GM12878 (cell line): ENCODE measurements at places on chromosomes 6 and 20.
A peak's percentile ranks its signal among the peaks of the same experiment; 100 is the strongest.

DNA sequence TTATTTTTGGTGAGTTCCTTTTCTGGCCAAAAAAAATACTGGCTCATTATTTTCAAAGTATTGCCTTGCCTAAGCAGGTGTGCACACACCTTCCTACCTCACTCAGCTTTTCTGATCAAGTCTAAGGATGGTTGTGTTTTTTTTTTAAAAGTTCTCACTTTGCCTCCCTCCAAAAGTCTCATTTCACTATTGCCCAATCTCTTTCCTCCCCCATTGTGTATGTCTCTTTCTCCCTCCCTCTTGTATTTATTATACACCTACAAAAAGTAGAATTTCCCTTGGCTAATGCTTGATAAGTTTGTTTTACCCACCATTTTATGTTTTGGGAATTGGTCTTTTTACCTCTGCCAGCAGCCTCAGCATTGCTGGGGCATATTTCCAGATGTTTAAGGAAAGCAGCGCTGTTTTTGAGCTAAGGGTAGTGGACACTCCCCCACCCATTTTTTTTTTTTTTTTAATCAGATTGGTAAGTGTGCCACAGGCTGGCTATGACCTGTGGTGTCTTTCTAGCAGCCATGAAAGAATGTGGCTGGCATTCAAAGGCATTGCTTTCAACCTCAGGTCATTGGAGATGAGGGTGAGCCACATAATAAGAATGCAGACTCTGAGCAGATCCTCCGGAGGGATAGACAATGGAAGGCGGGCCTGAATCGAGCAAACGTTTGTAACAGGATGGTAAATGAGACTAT, 668.6 kb downstream of the UTRN start:
- DNase-seq: no peak

- DNase-seq: no peak
Measured at GRCh38 chr20:24452016-24452415, 17.4 kb upstream of the SYNDIG1 start.

DNA sequence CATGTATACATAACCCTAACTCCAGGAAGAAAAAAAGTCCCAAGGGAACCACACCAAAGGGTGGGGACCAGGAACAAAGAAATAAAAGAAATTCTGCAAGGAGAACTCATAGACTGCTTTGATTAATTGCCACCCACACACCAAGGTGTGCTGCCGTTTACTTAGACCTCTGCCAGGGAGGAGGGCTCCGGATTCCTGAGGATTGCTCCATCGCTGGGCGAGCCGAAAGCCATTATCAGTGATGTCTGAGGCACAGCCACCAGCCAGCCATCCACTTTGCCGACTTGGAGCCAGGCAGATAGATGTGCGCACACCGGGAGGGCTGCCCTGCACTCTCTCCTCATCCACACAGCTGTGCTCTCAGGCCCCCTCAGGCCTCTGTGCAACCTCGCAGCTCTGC, 272.7 kb upstream of the FOXQ1 start:
- no peak for DNase-seq

DNA sequence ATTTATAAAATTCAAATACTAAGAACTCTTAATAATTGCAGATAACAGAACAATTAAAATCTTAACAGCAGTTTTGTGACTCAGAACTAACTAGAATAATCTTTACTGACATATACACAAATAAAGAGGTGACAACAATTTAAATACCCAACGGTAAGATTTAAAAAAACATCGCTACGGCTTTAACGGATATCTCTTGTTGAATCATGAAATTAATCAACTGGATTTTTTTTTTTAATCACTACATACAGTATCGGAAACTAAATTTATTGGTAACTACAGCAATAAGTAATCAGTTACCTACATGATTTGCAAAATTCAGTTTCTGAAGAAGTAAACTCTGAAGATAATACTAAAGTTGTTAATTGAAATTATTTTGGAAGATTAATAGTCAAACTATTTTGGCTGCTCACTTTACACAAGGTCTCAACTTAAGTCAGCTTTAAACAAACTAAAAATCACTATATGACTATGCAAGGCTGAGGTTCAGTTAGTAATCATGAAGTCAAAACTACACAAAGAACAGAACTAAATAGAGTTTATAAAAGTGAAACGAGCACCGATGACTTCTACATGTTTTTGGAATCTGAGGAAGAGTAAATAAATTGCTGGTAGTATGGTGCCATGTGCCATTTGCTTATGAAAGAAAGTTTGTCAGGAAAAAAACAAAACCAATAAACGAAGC, 128.8 kb downstream of the HUS1B start:
- no peak for DNase-seq

DNA sequence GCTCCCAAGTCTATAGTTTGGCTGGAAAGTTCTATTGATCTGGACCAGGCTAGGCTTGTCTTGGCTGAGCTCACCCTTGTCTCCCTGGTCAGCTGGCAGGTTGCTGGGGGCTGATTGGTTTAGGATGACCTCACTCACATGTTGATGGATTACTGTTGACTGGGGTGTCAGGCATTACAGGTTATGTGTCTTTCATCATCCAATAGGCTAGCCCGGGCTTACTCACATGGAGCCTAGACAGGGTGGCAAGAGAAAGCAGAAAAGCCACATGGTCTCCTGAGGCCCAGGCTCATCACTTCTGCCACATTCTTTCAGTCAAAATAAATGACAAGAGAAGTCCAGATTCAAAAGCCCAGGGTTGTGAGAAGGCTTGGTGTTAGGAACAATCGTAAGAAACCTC, 103.5 kb downstream of the BFSP1 start:
- no peak for DNase-seq

GRCh38 chr20:19940988-19941460, 76.1 kb upstream of the NAA20 start:
- DNase-seq: no peak

GRCh38 chr20:15236812-15237211, 899.4 kb upstream of the FLRT3 start:
- DNase-seq: peak; percentile 38

GRCh38 chr6:156956286-156956685, 179.1 kb downstream of the ARID1B start:
- no peak for DNase-seq
